ENCODE measurements at places on chromosomes 4 and X.

- no peak for DNase-seq
Measured at GRCh38 chr4:2697995-2698414, 58.1 kb downstream of the TNIP2 start.

- no peak for DNase-seq
Measured at GRCh38 chrX:64894454-64895038, 81.7 kb downstream of the ZC4H2 start.

GRCh38 chrX:38089173-38089982, 83.0 kb downstream of the SYTL5 start:
- no peak for DNase-seq

- no peak for DNase-seq
Measured at GRCh38 chrX:153968754-153969124, 2.9 kb downstream of the HCFC1 start.

- no peak for DNase-seq
Measured at GRCh38 chr4:144709793-144710525, 64.0 kb downstream of the HHIP start.

GRCh38 chr4:152927737-152928136, 8.4 kb upstream of the FHDC1 start:
- DNase-seq: no peak

DNA sequence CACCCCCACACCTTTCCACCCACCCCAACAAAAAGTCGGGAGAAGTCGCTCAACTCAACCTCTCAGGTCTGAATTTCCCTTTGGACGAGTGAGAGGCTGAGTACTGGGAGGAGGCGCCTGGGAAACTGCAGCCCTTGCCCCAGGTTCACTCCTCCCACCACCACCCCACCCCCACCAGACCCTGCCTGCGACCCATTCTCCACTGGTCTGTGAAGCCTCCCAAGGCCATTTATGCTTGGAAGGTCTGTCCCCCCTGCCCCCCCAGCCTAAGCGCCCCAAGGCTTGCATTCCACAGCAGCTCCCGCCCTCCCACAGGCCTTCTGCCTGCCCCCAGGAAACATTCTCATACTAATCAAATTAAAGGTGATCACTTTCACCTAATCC, 27.2 kb downstream of the ELF4 start:
- no peak for DNase-seq

DNA sequence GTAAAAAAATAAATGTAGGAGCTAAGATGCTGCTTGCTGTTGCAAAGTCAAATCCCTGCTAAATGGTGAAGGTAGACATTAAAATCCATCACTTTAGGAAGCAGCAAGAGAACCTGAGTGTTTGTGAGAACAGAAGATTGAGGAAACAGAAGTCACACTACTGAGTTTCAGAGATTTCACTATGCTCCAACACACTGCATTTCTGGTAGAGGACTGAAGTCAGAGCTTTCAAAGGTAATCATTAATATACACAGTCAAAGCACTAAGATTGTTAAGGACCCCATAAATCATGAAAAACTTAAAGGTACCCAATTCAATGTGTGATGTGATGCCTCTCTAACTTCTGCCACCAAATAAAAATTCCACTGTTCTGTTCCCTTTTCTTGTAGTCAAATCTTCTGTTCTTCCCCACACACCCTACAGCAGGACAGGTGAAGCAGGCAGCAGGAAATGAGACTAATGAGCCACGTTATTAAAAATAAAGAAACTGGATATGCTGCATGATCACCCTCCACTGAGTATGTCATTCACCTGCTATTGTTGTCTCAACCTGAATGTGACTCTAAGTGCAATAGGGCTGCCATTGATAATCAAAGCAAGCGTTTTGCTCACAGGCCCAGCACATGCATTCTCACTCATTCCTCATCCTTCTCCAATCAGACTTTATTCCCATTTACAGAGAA, 28.9 kb upstream of the APELA start:
- DNase-seq: no peak

DNA sequence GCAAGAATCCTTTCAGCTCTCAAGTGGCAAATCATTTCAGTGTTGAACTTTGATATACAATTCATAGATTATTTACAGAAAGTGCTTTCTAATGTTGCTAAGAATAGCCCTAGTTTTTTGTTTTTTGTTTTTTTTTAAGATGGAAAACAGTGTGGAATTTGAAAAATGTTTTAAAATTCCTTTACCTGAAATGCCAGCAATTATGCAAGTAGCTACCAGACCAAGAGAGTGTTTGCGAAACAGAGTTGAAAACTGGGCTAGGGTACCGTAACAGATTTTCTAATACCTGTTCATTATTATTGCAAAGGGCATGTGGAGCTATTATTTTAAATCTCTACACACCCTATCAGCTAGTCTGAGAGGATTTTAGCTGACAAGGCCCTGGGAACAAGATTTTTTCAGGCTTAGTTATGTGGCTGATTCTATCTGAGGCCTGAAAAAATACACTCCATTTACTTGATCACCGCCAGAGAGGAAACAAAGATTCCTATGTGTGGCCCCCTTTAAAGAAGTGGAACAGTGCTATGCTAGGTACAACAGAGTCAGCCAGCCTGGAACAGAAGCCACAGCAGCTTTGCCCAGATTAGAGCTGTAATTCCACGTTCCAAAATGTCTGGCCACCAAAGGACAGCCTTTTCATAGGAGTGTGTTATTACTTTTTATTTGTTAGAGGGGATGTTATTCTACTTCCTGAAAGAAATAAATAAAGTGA, 46.9 kb upstream of the SLC39A8 start:
- DNase-seq: no peak

- no peak for DNase-seq
Measured at GRCh38 chrX:64580035-64580434, 184.8 kb upstream of the MTMR8 start.

- DNase-seq: no peak
Measured at GRCh38 chr4:173434231-173434630, 35.3 kb upstream of the SCRG1 start.

GRCh38 chr4:113957956-113958355, 21.5 kb downstream of the ARSJ start:
- no peak for DNase-seq

- no peak for DNase-seq
Measured at GRCh38 chrX:54473993-54474859, 21.8 kb downstream of the FGD1 start.

GRCh38 chr4:25888781-25889180, 25.2 kb upstream of the SMIM20 start:
- no peak for DNase-seq

GRCh38 chrX:19034025-19034424, 50.1 kb upstream of the PHKA2 start:
- no peak for DNase-seq

DNA sequence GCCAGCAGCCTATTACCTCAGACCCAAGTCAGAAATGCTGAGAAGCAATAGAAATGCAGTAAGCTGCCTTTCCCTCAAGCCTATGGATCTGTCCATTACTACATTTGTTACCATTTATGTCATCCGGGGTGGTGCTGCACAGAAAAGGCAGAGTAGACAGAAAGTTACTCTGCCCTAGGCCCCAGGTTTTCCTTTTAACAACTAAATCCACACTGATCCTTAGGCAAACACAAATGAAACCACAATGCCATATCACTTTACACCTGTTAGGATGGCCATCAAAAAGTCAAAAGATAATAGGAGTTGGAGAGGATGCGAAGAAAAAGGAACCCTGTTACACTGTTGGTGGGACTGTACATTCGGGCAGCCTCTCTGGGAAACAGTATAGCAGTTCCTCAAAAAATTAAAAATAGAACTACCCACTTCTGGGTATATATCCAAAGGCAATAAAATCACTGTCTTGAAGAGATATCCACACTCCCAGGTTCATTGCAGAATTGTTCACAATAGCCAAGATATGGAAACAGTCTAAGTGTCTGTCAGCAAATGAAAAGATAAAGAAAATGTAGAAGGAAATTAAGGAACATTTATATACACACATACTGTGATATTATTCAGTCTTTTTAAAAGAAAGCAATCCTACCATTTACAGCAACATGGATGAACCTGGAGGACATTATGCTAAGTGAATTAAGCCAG, 186.3 kb downstream of the NWD2 start:
- DNase-seq: no peak

DNA sequence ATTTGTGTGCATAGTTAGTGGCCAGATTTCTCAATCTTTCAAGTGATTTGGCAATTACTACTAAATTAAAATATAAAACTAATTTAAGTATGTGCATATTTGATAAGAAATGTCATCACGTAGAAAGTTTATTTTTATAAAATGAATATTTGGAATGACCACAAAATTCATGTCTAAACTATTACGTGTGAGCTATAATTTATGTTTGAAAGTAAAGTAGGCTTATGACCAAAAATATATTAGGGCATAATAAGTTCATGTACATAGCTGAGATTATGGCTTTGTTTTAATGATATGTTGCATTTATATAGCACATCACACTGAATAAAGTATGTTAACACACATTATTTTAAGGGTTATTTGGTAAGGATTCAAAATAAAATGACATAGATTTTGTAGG, 1532.6 kb downstream of the C4orf33 start:
- no peak for DNase-seq

- no peak for DNase-seq
Measured at GRCh38 chrX:70132877-70133302, 357 bp upstream of the IGBP1 start.

- DNase-seq: no peak
Measured at GRCh38 chr4:4673070-4673469, 131.2 kb upstream of the STX18 start.

GRCh38 chrX:46627062-46627461, 53.5 kb downstream of the CHST7 start:
- no peak for DNase-seq

DNA sequence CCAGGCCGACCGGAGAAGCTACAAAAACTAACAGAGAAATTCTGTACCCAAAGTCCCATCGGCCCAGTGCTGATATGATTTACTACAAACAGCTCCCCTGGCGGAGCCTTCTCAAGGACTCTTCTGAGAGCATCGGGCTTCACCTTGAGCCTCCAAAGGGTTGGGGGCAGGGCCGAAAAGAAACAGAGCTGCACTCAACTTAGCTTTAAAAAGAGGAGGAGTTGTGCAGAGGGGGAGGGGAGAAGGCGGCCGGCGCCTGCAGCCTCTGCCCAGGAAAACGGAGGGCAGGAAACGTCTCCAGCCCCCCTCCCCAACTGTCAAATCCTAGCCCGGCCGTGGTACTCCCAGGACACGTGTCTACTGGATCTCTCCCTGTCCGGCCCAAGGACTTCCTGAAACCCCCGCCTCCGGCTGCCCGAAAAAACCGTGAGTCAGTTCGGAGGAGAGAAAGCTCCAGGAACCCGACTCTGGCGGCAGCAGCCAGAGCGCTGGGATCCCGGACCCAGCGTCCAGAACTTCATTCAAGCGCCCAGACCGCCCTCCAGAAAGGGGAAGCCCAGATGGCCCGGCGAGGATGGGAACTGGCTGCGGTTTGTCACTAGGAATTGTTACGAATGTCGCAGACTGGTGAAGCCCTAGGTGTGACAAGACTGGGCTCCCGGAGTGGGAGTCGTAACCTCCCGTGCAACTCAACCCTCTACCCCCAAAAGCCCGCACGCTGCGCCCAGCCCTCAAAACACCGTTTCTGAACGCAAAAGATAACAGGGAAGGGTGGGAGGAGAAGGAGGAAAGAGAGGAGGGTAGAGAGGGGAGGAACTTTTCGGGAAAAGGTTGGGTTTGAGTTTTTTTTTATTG, 973 bp downstream of the ADAMTS3 start:
- no peak for DNase-seq

- DNase-seq: no peak
Measured at GRCh38 chrX:6568031-6568430, 33.1 kb upstream of the VCX3A start.

DNA sequence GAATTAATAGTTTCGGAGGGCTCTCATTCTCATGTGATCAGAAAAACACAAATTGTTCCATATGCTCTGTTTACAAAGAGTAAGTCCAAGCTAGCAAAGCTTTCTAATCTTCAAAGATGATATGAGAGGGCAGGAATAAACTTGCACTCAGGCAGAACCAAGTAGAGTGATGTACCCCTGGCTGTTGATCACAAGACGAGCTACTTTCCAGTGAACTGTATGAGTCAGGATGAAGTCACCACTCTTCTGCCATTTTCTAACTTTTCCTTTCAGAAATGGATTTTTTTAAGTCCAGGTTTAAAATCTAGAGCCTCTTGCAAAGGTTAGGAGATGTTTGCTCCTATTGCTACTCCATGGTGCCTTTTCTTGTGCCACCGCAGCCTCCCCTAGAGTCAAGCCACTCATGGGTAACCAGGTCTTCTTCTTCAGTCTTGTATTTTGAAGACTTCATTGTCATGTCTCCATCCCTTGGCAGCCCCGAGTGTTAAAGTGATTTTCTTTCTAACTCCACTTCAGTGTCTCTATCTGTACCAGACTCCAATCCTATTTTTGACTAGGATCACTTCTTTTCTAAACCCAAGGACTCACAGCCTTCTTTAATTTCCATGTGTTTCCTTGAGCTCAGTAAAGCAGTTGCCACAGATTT, 171.9 kb upstream of the GALNT7 start:
- no peak for DNase-seq
